ENCODE measurements at places on chromosomes 13 and 19. TPM values are rescaled to one million over a fixed set of nuclear protein-coding genes. Genes with fewer than 3 reads are reported as not detected.

GRCh38 chr13:25394402-25395060 lies 22.8 kb downstream of the ATP8A2 start:
- no peak for DNase-seq

DNA sequence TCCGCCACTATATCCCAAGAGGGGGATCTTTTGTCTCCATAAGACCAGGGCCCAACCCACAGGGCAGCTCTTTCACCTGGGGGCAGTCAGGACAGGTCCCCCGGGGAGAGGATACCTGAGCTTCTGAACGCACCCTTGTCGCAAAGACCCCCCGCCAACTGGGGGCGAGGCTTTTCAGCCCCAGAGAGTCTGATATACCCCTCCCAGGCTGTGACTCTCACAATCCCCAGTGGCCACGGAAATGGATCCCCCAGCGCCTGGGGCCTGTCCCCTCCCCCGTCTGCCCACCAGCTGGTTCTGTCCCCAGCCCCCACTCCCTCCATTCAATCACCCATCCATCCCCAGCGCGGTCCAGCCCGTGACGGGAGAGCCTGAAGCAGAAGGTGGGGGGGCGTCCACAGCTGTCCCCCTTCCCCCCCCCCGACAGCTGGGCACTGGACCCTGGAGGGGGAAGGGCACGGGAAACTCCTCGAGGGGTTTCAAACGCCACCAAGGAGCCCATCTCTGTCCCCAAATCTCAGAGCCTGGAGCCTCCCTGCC lies 823 bp downstream of the DOCK6 start:
- DNase-seq: peak; percentile 52

DNA sequence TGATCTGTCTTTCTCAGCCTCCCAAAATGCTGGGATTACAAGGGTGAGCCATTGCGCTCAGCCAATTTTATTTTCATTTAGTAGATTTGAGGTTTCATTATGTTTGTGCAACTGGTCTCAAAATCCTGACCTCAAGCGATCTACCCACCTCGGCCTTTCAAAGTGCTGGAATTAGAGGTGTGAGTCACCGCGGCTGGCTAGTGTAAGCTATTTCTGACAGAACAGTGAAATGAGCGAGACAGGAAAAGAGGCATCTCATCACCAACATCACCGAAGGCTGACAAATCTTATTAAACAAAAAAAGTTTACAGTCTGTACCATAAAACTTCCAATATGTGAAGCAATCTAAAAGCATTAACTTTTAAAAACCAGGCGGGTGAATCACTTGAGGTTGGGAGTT lies 12.2 kb upstream of the ZNF888 start:
- no peak for DNase-seq

- peak; percentile 83 for DNase-seq
Observed at GRCh38 chr13:46893798-46894560, 2.9 kb downstream of the HTR2A start.

Gene CYP4F2
- 1.1 TPM for total RNA-seq

GRCh38 chr13:25988661-25989060 lies 63.2 kb downstream of the SHISA2 start:
- no peak for DNase-seq

- DNase-seq: no peak
Observed at GRCh38 chr13:19910336-19911072, 47.1 kb upstream of the ZMYM5 start.

Gene SERP2
- 11.8 TPM for total RNA-seq

Gene PSG1
- total RNA-seq: not detected

GRCh38 chr19:862581-863314 lies 3.3 kb downstream of the CFD start:
- peak; percentile 82 for DNase-seq

DNA sequence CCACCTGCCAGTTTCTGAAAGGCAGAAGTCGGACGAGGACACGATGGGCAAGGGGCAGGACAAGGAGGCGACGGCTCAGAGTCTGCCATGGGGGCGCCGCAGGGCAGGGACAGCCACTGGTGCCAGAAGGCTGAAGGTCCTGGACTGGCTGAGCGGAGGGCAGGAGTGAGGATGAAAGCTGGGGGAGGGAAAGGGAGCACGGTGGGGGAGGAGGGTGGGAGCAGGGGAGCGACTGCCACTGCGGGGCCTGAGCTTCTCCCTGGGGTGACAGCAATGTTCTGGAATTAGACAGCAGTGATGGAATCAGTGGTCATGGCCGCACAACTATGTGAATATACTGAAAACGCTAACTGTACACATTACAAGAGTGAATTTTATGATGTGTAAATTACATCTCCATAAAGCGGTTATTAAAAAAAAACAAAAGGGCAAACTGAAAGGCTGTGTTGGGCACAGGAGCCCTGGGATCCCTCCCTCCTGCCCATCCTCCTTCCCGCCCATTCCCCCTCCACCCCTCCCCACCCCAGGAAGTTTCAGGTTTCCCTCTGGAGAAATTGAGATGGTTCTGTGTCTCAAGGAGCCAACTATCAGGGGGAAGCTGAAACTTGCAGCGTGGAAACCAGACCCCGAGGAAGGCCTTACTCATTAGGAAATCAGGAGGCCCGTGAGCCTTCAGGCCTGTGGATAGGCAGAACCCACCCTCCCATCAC lies 15.9 kb downstream of the MLLT1 start:
- DNase-seq: no peak

Gene HS6ST3
- not detected for total RNA-seq

GRCh38 chr13:20814224-20814910 lies 40.6 kb upstream of the EEF1AKMT1 start:
- DNase-seq: peak; percentile 73

DNA sequence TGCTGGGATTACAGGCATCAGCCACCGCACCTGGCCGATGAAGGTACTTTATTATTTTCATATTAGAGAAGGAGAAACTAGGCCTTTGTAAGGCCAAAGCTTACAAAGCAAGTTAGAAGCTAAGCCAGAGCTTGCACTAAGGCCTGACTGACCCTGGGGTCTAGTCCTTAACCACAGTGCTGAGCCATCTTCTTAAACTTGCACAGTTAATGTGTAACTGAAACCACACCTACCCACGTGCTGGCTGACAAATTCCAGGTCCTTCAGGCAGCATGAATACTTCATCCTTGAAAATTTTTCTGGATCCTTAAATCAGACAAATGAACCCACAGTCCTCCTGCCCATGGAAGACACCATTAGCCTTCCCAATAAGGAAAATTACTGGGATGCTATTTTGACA lies 880.6 kb downstream of the UQCRFS1 start:
- DNase-seq: no peak

DNA sequence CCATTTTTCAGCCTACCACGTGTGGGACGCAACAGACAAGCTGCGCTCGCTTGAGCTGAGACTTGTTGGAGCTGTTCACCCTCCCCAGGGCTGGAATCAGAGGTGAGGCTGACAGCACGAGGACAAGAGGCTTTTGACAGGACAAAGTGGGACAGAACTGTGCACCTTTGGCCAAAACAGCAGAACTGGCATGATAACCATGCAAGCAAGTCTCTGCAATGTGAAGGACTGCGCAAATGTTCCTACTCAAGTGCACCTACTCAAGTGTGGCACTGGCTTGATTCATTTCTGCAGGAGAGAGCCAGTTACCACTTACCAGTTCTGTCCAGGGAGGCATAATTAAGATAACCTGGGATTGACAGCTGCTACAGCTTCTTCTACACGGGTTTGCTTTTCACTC lies 62.2 kb upstream of the TM9SF2 start:
- DNase-seq: no peak

DNA sequence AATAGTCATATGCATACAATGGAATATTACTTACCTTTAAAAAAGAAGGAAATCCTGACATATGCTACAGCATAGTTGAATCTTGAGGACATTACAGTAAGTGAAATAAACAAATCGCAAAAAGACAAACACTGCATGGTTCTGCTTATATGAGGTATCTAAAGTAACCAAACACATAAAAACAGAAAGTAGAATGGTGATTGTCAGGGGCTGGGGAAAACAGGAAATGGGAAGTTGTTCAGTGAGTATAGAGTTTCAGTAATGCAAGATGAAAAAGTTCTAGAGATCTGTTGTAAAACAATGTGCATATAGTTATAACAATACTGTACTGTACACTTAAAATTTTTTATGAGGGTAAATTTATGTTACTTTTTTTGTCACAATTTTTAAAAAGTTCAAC lies 219.4 kb downstream of the KLF5 start:
- DNase-seq: no peak

DNA sequence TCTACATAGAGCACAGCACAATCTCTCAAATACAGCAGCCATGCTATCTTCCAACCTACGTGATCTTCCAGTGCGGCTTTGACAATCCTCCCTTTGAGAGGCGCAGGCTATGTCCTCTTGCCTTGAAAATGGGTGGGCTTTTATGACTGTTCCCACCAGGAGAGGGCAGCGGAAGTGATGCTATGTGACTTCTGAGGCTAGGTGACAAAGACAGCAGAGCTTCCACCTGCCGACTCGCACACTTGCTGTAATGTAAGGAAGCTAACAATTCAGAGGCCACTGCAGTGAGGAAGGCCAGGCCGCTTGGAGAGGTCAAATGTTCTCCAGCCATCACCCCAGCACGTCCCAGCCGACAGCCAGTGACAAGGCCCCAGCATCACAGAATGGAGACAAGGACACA lies 65.8 kb downstream of the MRPL57 start:
- no peak for DNase-seq

Gene ZNF583
- total RNA-seq: 10.5 TPM

DNA sequence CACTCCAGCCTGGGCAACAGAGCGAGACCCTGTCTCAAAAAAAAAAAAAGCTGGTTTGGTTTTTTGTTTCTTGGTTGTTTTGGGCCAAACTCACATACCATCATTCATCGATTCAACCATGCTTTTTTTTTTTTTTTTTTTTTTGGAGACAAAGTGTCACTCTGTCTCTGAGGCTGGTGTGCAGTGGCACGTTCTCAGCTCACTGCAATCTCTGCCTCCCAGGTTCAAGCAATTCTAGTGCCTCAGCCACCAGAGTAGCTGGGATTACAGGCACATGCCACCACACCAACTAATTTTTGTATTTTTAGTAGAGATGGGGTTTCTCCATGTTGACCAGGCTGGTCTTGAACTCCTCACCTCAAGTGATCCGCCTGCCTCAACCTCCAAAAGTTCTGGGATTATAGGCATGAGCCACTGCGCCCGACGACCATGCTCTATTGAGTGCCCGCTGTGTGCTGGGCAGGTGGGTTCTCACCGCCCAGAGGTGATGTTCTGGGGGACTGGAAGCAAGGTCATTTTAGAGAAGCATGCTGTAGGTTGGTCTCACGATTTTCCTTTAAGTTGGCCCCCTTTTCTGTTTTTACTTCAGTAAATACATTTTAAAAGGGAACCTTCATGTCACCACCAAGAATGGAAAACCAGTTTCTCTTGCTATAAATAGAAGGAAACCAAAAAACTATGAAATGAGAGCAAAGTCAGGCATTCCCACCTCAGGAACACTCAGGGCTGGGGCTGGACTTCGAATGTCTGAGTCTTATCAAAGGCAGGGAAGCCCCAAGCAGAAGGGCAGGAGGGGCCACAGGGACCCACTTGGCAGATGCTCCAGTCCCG lies 8.3 kb upstream of the JUND start:
- DNase-seq: no peak

Measured in ovary (tissue), 10 donors.